Tibial nerve (tissue), 4 donors: ENCODE measurements at places on chromosomes 5 and 9.

- H3K27ac ChIP-seq = no peak overlapping the region
- no peak overlapping the region for H3K4me3 ChIP-seq
- no peaks in the 10 kb centered on the region for H3K4me1 ChIP-seq
- no peaks in the 10 kb centered on the region for H3K36me3 ChIP-seq
- no peaks in the 10 kb centered on the region for H3K27me3 ChIP-seq
Observed at GRCh38 chr5:112077180-112077579, 320.2 kb upstream of the NREP start.

- no peaks in the 10 kb centered on the region for H3K4me1 ChIP-seq
- H3K36me3 ChIP-seq = no peaks in the 10 kb centered on the region
- no peak overlapping the region for H3K27ac ChIP-seq
Observed at GRCh38 chr9:94853887-94854286, 127.4 kb downstream of the AOPEP start.

- H3K4me3 ChIP-seq = no peak overlapping the region
- no peaks in the 10 kb centered on the region for H3K27me3 ChIP-seq
- H3K4me1 ChIP-seq = no peaks in the 10 kb centered on the region
- no peaks in the 10 kb centered on the region for H3K36me3 ChIP-seq
Observed at GRCh38 chr5:11477786-11478185, 426.5 kb downstream of the CTNND2 start.

DNA sequence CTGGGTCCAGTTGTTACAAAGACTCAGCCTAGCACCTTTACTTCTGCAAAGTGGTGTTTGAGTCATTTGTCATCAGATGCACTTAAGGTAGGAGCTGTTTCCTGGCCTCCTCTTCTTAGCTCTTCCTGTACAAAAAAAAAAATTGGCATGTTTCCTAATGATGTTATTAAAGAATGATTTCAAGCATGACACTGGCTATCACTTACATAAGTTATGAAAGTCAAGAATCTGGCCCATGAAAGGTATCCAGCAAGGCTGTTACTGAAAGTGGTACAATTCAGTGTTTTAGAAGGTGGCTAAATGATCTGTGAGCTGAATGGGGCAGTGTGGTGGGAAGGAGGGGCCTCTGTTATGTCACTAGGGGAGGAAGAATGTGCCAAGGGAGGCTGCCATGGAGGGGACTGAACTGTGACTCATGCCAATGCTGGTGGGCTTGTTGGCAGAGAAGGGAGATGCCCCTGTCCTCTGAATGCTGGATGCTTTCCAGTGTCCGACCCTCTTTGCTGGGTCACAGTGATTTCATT lies 175.1 kb upstream of the MAP1B start:
- H3K36me3 ChIP-seq = no peaks in the 10 kb centered on the region
- DNase-seq = no peak
- H3K4me3 ChIP-seq = no peak overlapping the region
- H3K27ac ChIP-seq = peak overlapping the region; percentile 74
- no peaks in the 10 kb centered on the region for H3K27me3 ChIP-seq

- no peaks in the 10 kb centered on the region for H3K27me3 ChIP-seq
- H3K27ac ChIP-seq = no peak overlapping the region
- no peak for DNase-seq
- H3K36me3 ChIP-seq = no peaks in the 10 kb centered on the region
Observed at GRCh38 chr9:312596-313320, 98.1 kb downstream of the DOCK8 start.

DNA sequence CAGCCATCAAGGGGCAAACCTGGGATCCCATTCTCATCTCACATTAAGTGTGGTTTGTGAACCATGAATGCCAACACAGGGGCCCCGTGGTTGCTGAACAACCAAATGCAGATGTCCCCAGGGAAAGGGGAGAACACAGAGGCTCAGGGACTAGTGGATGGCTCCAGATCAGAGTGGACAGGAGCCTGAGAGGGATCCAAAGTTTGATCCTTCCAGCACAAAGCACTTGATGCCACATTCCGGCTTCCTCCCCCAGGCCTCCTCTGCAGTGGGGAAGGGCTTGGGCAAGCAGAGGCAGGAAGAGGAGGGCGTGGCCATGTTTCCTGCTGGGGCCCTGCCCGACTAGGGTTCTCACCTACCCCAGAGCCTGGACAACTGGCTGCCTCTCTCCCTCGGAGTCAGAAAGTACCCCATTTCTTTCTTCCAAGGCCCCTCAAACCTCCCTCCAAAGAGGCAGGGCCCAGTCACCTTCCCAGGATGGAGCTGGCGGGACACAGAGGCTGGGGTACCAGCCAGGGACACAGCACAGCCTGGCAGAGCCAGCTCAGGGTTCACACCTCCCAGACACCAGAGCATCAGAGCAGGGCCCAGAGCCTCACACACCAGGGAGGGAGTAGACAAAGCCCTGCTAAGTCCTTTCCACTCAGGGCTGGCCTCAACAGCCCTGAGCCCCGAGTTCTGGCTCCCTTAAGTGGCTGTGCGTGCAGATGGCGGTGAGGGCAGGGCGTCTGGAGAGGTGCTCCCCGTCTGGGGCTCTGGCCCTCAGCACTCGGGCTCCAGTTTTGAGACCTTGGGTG lies 4.3 kb upstream of the RNF44 start:
- no peak for DNase-seq
- peak overlapping the region; percentile 2 for H3K4me3 ChIP-seq
- H3K36me3 ChIP-seq = no peaks in the 10 kb centered on the region

DNA sequence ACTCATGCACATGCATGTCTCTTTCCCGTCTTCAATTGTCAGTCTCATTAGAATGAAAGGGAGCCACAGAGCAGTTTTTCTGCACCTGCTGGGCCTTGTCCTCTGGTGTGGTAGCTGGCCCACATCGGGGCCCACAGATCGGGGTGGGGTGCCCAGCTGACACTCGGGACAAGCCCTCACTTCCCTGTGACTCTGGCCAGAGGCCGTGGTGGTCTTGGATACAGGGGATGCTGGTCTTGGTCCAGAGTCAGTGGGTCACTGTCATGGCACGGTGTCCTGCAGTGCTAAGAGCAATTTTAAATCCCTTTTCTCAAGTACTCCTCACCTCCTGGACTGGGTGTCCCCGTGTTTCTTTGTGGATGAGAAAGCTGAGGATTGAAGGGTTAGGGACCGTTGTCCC lies 193.2 kb downstream of the CACNA1B start:
- H3K27ac ChIP-seq = no peak overlapping the region
- no peaks in the 10 kb centered on the region for H3K27me3 ChIP-seq
- no peak for DNase-seq
- no peak overlapping the region for H3K4me3 ChIP-seq
- no peaks in the 10 kb centered on the region for H3K36me3 ChIP-seq
- H3K4me1 ChIP-seq = no peaks in the 10 kb centered on the region

DNA sequence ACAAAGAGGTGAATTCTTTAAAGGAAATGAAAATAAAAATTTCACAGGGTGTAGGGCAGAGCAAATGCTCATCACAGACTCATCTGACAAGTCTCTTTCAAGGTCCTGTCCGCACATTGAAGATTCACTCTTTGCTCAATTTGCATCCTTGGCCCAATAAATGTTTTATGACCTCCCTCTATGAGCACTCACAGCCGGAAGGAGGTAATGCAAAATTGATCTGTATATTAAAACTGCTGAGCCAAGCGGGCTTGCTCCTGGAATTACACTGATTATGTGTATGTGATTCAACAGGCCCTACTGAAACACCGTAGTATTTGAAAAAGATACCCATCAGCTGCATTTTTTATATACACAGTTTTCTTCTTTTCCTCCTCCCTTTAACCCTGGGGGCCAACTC lies 246.8 kb downstream of the IZUMO3 start:
- H3K27ac ChIP-seq = no peak overlapping the region
- no peaks in the 10 kb centered on the region for H3K27me3 ChIP-seq
- H3K4me3 ChIP-seq = no peak overlapping the region
- no peaks in the 10 kb centered on the region for H3K36me3 ChIP-seq

- no peaks in the 10 kb centered on the region for H3K27me3 ChIP-seq
- H3K36me3 ChIP-seq = no peaks in the 10 kb centered on the region
- H3K4me1 ChIP-seq = no peaks in the 10 kb centered on the region
- H3K27ac ChIP-seq = no peak overlapping the region
- H3K4me3 ChIP-seq = no peak overlapping the region
- no peak for DNase-seq
Observed at GRCh38 chr5:34970552-34970951, 41.2 kb downstream of the DNAJC21 start.
